NAMALWA (cell line): ENCODE measurements at places on chromosomes 11 and 22.

DNA sequence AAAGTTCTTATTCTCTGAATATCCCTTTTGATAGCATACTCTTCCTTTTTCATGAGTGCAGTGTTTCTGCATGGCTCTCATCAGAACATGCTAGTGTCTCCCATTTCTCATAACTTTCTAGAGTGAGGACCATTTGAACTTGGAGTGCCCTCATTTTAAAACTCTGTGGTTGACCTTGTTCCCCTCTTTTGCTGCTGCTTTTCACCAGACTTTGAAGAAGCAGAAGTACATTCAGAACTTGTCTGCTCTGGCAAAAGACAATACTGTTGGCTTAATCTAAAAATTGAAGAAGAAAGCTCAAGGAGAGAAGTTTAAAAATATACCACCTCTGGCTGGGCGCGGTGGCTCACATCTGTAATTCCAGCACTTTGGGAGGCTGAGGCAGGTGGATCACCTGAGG lies 35.0 kb downstream of the PPARA start:
- DNase-seq: no peak

GRCh38 chr11:80163441-80163840 lies 722.6 kb upstream of the TENM4 start:
- no peak for DNase-seq

GRCh38 chr11:10205928-10206327 lies 88.1 kb downstream of the SBF2 start:
- DNase-seq: no peak

- no peak for DNase-seq
Measured at GRCh38 chr11:12169822-12170221, 59.4 kb downstream of the MICAL2 start.

DNA sequence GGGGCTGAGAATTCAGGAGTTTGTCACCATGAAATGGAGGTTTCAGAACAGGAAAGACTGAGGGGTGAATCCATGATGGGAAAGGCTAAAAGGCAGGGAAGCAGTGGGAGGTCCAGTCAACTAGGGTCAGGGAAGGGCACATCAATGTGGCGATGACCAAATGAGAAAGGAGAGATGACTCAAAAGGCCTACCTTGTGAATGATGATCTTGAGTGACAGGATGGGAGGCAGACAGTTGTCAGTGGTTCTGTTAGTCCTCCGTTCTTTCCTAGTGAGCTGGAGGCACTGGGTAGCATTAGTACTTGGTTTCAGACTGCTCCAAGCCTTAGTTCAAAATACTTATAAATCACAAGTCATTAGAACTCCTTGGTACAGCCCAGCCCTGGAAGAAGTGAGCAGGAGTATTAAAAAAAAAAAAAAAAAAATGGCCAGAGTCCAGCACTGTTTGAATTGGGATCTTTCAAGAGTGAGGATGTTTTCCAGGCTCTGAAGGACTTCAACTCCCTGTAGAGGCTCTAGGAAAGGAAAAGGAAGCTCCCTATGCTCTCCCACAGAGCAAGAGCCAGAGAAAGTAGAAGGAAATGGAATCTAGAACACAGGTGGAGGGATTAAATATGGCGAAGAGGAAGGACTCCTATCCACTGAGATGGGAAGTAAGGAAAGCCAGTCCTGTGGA lies 8.3 kb upstream of the DCHS1 start:
- no peak for DNase-seq

- DNase-seq: no peak
Measured at GRCh38 chr11:4491878-4492606, 9.6 kb downstream of the OR52K1 start.

- DNase-seq: no peak
Measured at GRCh38 chr22:45534339-45535192, 31.9 kb downstream of the FBLN1 start.

- no peak for DNase-seq
Measured at GRCh38 chr22:18970176-18970947, 34.3 kb upstream of the PRODH start.

GRCh38 chr11:82811369-82811768 lies 77.7 kb upstream of the FAM181B start:
- no peak for DNase-seq

GRCh38 chr11:43930868-43931716 lies 11.3 kb upstream of the C11orf96 start:
- DNase-seq: no peak

- peak; percentile 47 for DNase-seq
Measured at GRCh38 chr11:110730773-110731172, 18.5 kb upstream of the ARHGAP20 start.

- no peak for DNase-seq
Measured at GRCh38 chr11:46983598-46983997, 47.0 kb downstream of the CSTPP1 start.

GRCh38 chr22:17972385-17973191 lies 51.8 kb downstream of the MICAL3 start:
- DNase-seq: no peak

GRCh38 chr11:31487848-31488247 lies 21.6 kb downstream of the IMMP1L start:
- DNase-seq: peak; percentile 70

DNA sequence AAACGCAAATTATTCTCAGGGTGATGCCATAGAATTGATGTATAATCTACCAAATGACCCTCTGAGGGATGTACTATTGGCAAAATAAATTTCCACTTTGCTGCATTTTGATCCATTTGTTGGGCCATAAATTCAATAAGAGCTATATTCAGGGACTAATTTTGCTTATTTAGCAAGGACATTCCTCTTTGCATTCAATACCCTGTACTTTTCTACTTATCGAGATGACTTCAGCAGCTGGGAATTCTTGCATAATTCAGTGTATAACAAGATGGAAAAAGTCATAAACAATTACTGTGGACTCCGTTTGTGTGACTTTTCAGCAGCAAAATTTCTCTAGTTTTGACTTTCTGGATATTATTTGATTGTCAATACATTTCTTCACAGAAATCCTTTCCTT lies 744.7 kb upstream of the CCDC179 start:
- no peak for DNase-seq

- peak; percentile 22 for DNase-seq
Measured at GRCh38 chr11:29328961-29329441, 687.8 kb downstream of the KCNA4 start.

DNA sequence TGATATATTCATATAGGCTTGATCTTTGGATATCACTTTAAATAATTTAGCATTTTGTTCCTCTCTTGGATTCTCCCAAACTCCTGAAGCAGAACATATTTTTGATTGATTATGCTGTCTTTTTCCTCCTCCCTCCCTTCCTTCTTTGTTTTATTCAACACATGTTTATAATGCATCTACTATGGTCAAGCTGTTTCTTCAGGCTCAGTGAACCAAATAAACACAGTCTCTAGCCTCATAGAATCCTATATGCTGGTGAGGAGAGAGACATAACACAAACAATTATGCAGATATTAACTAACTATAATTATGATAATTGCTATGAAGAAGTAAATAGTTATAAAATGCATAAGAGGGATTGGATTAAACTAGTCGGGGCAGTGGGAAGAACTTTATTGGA lies 1023.6 kb upstream of the RAG2 start:
- DNase-seq: no peak
